HFFc6 (cell line): ENCODE measurements at places on chromosomes 11 and 22.
A peak's percentile ranks its signal among the peaks of the same experiment; 100 is the strongest.

DNA sequence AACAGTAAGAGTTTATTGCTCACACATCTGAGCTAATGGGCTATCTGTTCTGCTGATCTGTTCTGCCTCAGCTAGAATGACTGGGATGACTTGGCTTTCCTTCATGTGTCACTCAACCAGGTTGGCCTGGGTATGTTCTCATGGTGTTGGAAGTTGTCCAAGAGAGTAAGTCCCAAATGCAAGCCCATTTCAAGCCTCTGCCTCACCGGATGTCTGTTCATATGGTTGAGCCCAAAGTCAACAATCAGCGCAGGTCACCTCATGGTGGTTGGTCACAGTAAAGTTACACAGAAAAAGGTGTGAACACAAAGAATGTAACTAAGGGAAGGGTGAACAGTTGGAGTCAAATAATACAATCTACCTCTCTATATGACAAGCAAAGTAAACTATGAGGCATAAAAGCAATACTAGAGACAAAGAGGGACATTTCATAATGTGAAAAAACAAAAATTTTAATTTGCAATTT is 1.9 kb downstream of the GDPD4 start:
- DNase-seq = no peak

GRCh38 chr22:38107692-38108515 is 2.6 kb downstream of the BAIAP2L2 start:
- DNase-seq = no peak

- DNase-seq = no peak
Measured at GRCh38 chr11:109480251-109480650, 58.3 kb downstream of the C11orf87 start.

DNA sequence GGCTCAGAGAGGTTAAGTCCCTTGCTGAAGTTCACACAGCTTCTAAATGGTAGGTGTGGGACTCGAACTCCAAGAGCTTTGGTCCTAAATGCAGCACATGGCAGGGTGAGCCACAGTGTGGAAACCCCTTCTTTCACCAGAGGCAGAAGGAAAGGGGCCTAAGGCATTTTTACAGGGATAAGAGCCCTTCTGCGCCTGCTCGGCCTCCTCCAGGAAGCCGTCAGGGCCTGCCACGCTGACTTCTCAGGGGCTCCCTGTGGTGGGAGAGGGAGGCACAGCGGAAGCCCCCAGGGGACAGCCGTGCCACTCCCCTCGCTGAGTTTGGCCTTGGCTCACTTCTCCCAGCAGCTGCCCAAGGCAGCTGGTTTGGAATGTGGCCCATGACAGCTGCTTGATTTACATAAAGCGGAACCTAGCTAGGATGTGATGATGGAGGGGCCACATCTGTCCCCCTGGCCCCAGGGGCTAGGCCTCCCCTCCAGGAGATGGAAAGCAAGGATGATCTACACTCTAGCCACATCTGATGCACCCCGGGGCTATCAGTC is 35.4 kb downstream of the CD82 start:
- no peak for DNase-seq

DNA sequence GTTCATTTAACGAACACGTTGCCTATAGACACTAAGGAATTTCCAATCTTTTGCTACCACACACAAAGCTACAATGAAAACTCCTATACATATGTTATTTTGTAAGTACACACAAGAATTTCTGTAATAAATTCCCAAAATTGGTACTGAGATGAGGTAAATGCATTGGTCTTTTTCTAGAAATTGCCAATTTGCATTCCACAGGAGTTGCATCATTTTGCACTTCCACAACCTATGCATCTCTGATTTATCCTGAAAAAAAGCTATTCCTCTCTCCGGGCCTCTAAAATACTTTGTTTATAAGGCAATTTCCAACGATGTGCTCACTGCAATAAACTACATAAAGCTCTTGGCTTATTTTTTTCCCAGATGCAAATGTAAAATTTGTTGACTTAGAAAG is 24.9 kb downstream of the IMMP1L start:
- DNase-seq = no peak

GRCh38 chr11:118916842-118917388 is 8.8 kb downstream of the BCL9L start:
- peak; percentile 89 for DNase-seq

GRCh38 chr11:109996060-109996459 is 97.1 kb upstream of the ZC3H12C start:
- DNase-seq = no peak

- no peak for DNase-seq
Measured at GRCh38 chr22:25942856-25943411, 200.9 kb downstream of the MYO18B start.

DNA sequence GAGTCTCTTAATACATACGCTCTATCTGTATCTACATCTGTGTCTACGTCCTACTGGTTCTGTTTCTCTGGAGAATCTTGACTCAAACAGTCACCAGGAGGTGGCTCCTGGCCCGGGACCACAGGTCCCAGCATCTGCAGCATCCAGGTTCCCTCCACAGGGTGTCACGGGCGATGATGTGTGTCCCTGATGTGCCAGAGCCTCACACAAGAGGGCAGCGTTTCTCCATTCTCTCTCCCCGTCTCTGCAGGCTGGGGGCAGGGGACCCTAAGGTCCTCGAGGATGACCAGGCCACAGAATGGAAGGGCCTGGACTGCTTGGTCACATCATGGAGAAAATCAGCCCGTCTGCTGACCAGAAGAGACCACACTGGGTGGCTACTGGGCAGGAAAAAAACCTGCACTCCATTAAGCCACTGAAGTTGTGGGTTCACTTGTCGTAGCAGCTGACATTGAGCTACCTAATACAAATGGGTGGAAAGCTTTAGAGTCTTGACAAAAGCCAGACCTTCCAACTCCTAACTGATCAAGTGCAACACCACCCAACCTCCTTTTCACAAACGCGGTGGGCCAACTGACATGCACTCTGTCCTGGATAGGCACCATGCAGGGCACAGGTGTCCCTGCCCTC is 392.5 kb downstream of the CTTN start:
- no peak for DNase-seq

- no peak for DNase-seq
Measured at GRCh38 chr22:32075997-32076760, 33.1 kb downstream of the SLC5A1 start.

- no peak for DNase-seq
Measured at GRCh38 chr22:43136255-43136654, 6.9 kb downstream of the MCAT start.

GRCh38 chr11:19672586-19673206 is 39.9 kb upstream of the NAV2 start:
- no peak for DNase-seq

- DNase-seq = no peak
Measured at GRCh38 chr11:58186938-58187337, 1.9 kb upstream of the OR9Q2 start.

DNA sequence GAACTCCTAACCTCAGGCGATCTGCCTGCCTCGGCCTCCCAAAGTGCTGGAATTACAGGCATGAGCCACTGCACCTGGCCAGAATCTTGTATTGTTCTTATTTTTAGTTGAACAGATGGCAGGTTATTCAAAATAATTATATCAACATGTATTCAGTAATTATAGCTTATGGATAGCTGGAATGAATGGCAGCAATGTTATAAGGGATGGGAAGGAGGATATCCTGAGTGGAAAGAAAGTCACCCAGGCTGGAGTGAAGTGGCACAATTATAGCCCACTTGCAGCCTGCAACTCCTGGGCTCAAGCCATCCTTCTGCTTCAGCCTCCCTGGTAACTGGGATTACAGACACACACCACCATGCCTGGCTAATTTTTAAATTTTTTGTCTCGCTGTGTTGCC is 88.1 kb downstream of the MED15 start:
- DNase-seq = no peak

GRCh38 chr11:66720223-66720898 is 8.7 kb downstream of the SPTBN2 start:
- peak; percentile 46 for DNase-seq

- DNase-seq = no peak
Measured at GRCh38 chr11:119368121-119369034, 13.1 kb downstream of the USP2 start.

DNA sequence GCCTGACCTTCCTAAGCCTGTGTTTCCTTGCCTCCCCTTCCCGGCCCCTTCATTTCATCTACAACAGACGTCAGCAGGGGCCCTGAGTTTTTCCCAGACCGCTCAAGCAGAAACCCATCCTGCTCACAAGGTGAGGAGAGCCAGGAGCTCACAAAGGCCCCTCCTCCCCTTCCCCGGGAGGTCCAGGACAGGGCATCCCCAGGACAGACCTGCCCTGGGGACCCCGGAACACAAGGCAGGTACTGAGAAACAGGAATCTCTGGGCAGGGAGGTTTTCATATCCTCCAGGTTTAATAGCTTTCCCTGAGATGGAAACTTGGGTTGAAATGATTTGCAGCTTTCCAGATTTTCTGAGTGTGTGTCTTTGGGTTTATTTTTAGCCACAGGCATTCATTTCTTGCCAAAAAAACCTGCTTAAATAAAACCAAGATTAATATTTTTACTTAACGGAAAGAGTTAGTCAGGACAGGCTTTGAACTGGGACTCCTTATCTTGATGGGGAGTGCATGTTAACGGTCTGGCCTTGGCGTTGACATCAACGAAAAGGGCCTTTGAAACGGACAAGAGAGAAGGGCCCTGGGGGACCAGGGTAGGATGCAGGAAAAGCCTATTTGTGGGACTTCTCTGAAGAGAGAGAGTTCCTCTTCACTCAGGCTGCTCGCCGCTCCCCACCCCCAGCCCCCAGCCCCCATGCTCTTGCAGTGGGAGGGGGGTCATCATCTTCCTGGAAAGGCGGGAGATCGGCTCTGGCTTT is 38.5 kb downstream of the TIMP3 start:
- DNase-seq = no peak

- no peak for DNase-seq
Measured at GRCh38 chr11:116422556-116422955, 350.2 kb downstream of the BUD13 start.

GRCh38 chr11:64870176-64870892 is 8.1 kb downstream of the EHD1 start:
- DNase-seq = peak; percentile 48

GRCh38 chr22:45067731-45068130 is 57.9 kb upstream of the PHF21B start:
- DNase-seq = no peak

GRCh38 chr11:9823439-9823838 is 159.6 kb downstream of the SWAP70 start:
- DNase-seq = no peak

- no peak for DNase-seq
Measured at GRCh38 chr22:36492109-36492508, 10.7 kb upstream of the TXN2 start.

DNA sequence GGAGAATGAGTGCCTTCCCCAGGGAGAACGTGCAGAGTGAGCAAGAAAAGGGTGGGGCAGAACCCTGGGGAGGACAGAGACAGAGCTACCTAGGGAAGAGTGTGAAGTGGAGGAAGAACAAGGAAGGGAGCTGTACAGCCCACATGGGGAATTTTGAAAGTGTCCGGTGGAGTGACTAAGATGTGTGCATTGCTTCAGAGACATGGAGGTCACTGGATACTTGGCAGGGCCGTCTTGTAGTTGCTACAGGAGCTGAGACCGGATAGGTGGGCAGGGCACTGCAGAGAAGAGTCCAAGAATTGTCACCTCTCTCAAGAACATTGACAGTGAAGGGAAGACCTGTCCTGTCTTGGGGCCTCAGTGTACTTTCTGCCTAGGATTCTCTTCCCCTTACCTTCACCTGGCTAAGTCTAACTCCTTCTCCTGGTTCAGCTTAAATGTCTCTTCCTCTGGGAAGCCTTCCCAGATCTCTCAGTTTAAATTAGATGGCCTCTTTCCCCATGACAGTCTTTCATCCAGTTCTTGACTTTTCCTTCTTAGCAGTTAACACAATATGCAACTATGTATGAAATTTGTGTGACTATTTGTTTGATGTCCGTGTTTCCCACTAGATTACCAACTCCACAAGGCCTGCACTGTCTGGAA is 9.2 kb upstream of the P2RY6 start:
- DNase-seq = peak; percentile 37

DNA sequence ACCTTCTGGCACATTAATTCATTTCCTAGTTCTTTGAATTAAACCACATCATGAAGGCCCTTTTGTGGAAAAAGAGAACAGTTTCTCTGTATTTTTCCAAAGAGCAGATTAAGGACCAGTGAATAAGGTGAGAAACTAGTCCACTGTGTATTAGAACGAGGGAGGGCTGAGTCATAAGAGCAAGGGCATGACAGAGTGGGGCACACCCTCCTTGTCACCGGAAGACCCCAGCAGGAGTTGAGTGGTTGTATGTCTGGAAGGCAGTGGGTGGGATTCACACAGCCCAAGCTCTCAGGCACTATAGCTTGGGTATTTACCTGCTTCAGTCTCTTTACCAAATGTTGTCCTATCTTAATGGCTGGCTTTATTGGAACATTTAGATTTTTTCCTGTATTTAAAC is 86.8 kb downstream of the BMAL1 start:
- no peak for DNase-seq

- DNase-seq = no peak
Measured at GRCh38 chr11:100003985-100004384, 683.1 kb upstream of the ARHGAP42 start.

DNA sequence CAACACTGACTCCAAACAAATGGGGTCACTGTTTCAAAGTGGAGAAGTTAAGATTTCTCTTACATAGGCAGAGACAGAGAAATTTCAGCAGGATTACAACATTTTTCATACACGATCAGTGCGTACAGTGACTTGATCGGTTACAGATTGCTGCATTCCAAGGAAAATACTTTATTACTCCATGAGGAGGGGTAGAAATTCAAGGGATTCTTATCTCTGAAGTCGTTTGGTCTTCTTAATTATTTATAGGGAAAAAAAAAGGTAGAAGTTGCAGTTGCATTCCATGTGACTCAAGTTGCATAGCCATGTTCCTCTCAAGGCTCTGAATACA is 10.7 kb upstream of the SMIM38 start:
- DNase-seq = peak; percentile 60

- DNase-seq = no peak
Measured at GRCh38 chr11:41459465-41460401, at the start of gene LRRC4C. TSS of gene LRRC4C (minus strand) at chr11:41459652.
